ENCODE measurements at places on chromosomes 11 and 22.

DNA sequence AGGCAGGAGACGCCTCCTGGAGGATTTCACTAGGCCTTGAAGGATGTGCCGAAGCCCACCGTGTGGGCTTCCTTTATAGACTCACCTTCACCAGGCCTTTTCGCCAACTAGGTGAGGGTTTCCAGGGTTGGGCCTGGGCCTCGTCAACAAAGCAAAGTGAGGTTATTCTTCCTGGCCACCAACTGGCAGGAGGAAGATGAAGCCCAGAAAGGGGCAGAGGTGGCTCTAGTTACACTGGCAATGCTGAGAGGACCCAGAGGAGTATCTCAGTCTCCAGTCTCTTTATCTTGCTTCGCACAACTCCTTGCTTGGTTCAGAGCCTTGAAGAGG is 404 bp upstream of the RELT start:
- no peak for DNase-seq

GRCh38 chr11:14144934-14145333 is 182.4 kb downstream of the SPON1 start:
- DNase-seq, result no peak

- DNase-seq, result no peak
Observed at GRCh38 chr11:108468478-108468864, 1.1 kb upstream of the C11orf65 start.

DNA sequence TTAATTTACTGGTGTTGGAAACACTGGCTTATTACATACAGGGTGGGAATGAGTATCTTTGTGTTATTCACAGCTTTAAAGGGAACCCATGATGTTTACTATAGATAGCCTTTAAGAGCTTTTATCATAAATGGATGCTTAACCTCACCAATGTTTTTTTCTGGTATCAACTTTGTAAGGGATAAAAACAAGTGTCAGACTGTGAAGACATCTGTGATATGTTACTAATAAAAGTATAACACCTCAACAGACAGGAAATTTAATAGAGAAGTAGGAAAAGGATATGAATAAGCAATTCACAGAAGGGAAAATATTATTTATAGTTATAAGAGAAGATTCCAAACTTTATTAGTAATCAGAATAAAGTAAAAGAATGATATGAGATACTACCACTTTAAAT is 46.3 kb downstream of the ACAT1 start:
- DNase-seq, result no peak

DNA sequence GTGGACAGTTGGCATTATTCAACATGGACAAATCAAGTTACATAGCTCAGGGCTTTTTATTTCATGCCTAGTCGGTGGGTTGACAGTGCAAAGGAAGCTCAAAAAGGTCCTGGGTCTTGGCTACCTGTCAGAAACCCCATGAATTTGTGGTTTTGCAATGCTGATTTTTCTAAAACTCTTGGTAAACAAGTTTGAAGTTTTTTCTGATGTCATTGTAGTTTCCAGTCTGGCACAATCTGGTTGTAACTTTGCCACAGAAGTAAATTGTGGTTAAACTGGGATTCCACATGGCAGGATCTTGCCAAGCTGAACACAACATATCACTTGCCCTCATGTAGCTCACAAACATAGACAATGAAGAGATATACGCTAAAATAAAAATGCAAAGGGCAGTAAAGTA is 100.8 kb downstream of the EHF start:
- no peak for DNase-seq

DNA sequence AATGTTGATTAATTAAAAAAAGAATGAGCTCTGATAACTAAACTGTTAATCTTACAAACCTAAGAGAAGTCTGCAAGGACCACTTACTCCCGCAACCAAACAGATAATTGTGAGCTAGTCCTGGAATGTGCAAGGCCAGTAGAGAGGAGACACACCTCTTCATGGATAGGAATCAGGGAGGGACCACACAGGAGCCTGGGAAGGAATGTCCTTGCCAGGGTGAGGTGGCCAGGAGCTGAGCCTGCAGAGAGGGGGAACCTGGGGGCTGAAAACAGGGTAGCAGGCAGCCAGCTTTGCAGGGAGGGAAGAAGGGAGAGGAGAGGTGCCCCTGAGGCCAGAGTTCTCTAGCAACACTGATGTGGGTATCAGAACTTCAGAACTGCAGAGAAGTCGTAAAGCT is 9.4 kb upstream of the NLRP10 start:
- no peak for DNase-seq

- no peak for DNase-seq
Observed at GRCh38 chr22:27903805-27904473, 15.1 kb downstream of the PITPNB start.

- no peak for DNase-seq
Observed at GRCh38 chr11:119788096-119788883, 59.3 kb upstream of the NECTIN1 start.

DNA sequence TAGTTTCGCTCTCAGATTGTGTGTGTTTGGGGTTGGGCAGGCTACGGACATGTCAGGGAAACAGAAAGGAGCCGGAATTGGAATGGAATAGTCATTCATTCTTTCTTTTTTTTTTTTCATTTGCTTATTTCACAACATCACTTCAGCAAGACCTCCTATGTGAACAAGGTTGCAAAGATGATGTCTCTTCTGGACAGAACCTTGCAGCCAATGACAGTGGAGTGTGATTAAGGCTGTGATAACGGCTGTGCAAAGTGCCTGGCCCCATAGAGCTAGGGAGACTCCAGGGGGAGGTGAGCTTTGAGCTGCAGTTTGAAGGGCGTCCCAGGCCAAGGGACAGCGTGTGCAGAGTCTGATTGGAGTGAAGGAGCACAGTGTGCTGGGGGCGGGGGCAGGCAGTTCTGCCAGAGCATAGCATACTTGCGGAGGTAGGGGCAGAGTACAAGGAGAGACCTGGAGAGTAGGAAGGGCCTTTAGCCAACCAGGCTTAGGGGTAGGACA is 3.4 kb downstream of the TIGD3 start:
- no peak for DNase-seq

GRCh38 chr11:74714904-74715303 is 16.3 kb downstream of the CHRDL2 start:
- no peak for DNase-seq

- DNase-seq, result no peak
Observed at GRCh38 chr11:70315716-70316115, 45.2 kb downstream of the PPFIA1 start.

GRCh38 chr11:10539339-10539738 is 1.6 kb downstream of the RNF141 start:
- no peak for DNase-seq

- no peak for DNase-seq
Observed at GRCh38 chr11:12702999-12703453, 28.8 kb downstream of the TEAD1 start.

- DNase-seq, result no peak
Observed at GRCh38 chr11:57552479-57552878, 15.0 kb downstream of the UBE2L6 start.

DNA sequence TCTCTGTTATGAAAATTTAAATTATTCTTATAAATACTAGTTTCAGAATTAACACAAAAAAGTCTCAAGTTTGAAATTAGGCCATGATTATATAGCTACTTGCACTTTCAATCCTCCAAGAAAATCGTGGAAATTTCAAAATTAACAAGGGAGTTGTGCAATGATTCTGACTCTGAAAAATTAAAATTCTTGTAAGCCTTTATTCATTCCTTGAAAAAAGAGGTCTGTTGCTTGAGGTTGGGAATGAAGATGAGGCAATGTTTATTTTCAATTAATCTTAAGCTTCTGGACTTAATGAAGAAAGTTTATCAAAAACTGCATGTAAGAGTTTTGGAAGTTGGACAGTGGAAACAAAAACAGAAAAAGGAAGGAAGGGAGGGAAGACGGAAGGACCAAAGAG is 128.2 kb upstream of the FIBIN start:
- no peak for DNase-seq
